ENCODE measurements at places on chromosomes 12 and 14.

DNA sequence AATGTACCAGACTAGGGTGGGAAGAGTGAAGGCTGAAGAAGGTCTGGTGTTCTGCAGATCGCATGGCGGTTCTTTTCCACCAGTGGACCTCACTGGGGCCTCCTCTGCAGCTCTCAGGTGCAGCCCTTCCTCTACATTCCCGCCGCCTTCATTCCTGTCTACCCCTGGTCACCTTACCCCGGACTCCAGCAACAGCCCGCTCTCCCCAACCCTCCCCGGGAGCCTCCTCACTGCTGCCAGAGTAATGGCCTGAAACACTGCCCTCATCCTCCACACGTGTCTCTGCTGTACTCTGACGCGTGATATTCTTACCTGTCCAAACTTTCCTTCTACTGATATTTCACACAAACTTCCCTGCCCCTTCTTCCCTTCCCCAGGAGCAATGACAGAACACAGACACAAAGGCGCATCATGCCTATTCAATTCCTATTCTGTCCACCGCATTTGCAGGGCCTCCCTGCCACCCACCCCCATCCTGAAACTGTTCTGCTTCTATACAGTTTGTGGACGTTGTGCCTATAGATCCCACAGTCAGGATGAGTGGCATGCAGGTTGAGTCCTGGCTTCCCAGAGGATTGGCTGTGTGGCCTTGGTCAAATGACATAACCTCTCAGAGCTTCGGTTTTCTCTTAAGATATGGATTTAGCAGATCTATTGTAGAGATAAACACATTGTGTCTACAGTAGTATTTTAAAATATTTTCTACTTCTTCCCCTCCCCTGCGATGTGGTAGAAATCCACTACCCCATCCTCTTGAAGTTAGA, 1.7 kb upstream of the NUAK1 start:
- DNase-seq: peak; percentile 10

- no peak for DNase-seq
Observed at GRCh38 chr12:88310666-88311065, 168.6 kb downstream of the TMTC3 start.

DNA sequence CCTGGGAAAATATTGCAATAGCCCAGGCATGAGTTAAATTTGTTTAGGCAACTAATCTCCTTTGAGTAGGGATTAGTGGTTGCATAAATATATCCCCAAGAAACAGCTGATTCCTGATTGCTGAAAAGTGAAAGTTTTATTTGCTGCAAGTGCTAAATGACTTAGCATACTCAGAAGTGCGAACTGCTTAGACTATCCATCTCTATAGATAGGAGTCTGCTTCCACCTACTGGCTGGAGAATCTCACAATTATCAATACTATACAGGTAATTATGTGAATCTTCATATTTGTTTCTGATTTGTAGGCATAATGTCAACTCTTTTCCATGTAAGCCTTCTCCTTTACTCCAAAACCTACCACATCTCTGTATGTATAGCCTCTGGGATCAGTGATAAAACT, 12.0 kb upstream of the SLCO1B3 start:
- peak; percentile 13 for DNase-seq

- no peak for DNase-seq
Observed at GRCh38 chr12:65858831-65859230, 34.5 kb downstream of the HMGA2 start.

DNA sequence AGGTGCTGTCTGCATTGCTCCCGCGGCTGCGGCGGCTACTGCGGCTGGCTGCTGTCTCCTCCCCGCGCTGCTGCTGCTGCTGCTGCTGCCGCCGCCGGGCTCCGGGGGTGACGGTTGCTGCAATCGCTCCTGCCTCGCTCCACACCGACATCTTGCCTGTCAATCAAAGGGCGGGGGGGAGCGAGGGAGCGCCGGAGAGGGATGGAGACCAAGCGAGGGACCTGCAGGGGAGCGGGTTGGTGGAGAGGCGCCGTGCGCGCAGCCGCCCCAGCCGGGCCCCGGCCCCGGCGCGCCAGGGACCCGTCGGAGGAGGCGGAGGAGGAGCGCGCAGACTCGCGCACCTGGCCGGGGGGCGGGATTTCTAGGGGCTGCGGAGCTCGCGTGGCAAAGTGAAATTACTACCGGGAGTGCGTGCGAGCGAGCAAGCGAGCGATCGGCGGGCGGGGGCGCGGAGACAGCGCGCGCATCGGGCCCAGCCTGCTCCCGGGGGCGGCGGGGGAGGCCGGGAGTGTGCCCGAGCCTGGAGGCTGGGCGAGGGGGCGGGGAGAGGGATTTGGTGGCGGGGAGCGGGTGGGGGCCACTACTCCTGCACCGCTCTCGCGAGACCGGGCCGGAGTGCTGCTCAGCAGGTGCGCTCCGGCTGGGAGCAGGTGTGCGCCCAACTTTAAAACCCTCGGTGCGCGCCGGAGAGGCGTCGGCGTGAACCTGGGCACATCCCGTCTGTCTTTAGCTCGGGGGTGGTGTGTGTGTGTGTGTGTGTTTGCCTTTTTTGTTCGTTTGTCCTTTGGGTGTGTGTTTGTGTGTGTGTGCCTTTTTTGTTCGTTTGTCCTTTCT, at the start of gene KSR2:
TSS of gene KSR2 (minus strand) at position 165 of the 834 bp plus-strand sequence. CDS start 735 bp downstream, outside the sequence.
- peak; percentile 26 for DNase-seq

GRCh38 chr14:105195522-105196264, 14.6 kb upstream of the NUDT14 start:
- DNase-seq: no peak

DNA sequence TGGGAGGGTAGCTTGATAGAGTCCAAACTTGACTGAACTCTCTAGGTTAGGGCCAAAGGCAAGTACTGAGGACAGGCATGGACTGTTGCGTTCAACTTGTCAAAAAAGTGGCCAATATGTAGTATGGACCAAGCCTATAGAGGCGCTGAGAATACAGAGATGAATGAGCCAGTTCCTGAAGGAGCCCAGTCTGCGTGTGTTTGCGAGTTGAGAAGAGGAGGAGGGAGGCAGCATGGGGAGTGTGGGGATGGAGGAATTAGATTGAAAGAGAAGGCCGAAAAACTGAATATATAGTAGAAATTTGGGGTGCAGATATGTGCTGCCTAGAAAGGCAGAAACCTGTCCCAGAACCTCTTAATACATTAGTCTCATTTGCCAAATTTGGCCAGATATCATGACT, 412.4 kb downstream of the PCNX1 start:
- DNase-seq: no peak

DNA sequence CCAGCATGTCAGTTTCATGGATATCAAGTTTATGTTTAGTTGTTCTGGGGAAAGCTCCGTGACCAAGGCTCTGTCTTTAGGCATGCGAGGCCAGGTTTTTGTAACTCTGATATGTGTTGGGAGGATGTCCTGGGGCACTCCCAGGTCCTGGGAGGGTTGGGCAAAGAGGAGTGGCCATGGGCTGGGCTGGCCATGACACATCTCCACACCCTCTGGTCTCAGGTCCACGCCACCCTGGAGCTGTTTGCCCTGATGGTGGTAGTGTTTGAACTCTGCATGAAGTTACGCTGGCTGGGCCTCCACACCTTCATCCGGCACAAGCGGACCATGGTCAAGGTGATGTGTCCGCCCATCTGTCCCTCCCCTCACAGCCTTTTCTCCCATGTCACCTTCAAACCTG, 46.4 kb downstream of the TPCN1 start:
- no peak for DNase-seq

DNA sequence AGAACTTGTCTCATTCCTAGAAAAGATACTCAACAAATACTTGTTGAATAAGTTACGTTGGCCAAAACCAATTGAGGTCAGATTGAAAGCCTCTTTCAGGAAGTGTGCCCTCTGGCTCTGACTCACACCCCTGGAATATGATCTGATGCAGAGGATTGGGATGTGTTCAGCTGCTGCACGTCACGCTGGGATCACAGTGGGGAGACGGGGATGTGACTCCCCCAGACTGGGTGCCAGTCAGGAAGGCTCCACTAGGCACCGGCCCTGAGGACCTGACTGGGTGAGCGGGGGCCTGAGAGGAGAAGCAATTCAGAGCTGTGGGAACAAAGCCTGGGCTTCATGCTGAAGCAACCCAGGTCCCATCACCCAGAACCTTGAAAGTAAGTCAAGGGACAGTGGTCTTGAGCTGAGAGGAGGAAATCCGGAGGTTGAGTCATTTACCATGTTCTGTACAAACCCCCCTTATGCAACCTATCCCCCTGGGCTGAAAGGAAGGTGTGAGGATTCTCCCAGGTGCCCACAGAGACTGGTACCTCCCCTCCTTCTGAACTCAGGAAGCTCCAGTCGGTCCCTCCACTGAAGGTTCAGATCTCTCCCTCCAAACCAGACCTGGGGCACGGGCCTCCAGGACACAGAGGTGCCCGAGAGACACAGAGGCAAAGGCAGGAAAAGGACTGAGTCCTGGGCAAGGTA, 3.9 kb downstream of the CEBPE start:
- peak; percentile 96 for DNase-seq

DNA sequence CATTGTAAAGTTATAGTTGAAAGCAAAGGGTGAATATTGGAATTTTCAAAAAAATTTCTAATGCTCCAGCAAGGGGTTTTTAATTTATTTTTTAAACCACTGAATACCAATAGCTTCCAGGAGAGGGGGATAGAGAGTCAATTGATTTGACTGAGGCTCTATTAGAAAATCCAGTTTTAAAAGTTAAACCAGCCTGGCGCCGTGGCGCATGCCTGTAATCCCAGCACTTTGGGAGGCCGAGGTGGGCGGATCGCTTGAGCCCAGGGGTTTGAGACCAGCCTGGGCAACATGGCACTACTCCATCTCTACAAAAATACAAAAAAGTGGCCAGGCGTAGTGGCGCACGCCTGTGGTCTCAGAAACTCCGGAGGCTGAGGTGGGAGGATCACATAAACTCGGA, 150.1 kb downstream of the SLC38A4 start:
- DNase-seq: no peak

DNA sequence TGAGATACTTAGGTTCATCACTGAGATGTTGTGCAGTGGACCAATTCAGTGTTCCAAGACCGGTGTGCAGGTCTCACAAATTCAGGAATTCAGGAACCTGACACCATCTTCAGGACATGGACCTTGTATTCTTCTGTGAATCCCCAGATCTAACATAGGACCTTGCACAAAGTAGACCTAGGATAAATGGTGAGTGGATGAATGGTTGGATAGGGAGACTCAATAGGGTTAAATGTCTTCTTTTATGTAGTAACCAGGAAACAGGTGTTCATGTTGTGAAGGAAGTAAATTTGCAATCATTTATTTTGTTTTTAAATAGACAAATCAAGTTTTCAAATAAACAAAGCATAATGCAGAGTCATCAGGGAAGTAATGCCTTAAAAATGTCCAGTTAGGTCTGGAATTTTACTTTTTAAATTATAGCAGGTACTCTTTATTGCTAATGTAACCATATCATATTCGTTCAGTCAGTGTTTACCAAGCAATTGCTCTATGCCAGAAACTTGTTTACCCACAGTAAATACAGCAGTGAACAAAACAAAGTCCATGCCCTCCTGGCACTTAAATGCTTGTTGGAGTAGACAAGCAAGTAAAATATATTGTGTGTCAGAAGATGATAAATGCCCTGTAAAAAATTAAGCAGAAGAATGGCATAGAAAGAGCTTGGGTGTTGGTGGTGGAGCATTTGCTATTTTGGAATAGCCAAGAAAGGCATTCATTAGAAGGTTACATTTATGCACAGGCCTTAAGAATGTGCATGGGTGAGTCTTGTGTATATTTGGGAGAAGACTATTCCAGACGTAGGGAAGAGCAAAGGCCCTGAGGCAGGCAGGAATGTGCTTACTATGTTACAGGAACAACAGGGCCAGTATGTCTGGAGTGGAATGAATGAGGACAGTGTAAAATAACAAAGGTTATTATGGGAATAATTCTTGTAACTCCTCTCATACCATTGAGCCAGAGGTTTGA, 26.3 kb downstream of the RXYLT1 start:
- DNase-seq: no peak

DNA sequence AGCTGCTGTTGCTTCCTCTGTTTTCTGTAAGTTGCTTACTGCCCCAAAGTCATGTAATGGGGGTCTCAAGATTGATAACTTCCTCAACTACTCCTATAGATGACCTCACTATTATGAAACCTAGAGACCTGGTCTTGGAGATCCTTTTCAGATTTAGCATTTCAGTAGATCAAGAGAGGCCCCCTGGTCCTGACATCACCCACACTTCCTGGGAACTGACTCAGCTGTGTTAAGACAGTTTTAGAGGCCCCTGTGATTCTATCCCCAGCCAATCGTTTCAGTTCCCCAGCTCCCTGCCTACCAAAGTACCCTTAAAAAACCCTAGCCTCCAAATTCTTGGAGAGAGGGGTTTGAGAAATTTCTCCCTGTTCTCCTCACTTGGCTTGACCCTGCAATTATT, 9.2 kb upstream of the ARG2 start:
- DNase-seq: no peak

- DNase-seq: no peak
Observed at GRCh38 chr14:55760789-55761566, 181.0 kb downstream of the KTN1 start.

DNA sequence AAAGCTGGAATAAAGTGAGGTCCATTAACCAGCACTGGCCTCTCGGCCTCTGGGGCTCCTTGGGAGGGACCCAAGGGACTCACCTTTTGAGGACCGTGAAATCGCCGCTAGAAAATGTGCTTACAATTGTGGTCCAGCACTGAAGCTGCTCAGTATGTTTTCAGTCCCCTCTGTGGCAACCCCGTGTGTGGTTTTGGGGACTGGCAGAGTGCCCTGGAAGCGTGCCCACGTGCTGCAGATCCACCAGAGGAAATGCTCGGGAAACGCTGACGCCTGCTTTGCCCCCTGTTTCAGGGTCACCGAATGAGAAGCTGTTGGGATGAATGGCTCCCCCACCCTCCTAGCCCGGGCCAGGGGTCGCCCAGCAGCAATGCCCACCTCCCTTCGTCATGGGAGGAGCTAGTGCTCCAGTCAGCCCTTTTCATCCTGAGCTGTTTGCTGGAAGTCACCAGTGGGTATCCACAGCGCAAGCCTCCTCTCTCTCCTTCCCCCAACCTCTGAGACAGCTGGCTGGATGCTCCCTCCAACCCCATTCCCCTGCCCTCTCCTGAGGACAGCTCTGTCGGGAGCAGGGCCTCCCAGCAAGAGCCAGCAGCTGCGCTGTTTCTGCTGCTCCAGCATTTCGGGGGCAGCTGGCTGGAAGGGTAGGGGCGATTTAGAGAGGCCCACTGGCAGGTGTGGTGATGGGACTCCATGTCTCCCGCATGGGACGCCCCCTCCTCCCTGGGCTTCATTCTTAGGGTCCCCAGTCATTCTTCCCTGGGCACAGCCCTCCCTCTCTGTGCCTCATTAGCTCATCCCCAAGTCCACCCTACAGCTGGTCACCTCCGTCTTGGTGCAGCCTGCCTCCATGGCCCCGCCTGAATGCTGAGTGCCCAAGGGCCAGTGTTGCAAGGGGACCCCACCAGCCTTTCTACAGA, 33.2 kb upstream of the PPP1R13B start:
- DNase-seq: peak; percentile 58

GRCh38 chr12:82930301-82930700, 243.6 kb downstream of the TMTC2 start:
- no peak for DNase-seq

DNA sequence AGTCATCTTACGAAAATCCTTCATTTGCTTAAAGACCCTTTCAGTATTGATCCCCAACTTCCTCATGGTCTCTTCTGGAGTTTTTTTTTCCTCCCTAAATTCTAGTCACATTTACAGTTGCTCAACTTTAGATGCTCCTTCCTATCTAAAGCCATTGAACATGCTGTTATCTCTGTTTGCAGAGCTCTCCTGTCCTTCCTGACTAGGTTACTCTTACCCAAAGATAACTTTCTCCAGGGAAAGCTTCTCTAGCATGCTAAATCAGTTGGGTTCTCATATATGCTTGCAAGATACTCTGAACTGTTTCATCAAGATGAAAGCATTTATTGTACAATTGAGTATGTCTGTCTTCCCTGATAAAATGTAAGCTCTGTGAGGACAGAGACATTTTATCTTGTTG, 1.8 kb upstream of the RAB21 start:
- DNase-seq: no peak

GRCh38 chr14:34354556-34354955, 107.5 kb downstream of the SPTSSA start:
- no peak for DNase-seq

Measured in HT1080 (cell line).